ENCODE measurements at places on chromosomes 3 and 15. TPM values are rescaled to one million over a fixed set of nuclear protein-coding genes. Genes with fewer than 3 reads are reported as not detected.

- DNase-seq: no peak
These were observed 199.5 kb upstream of the TPRG1 start for GRCh38 chr3:188972310-188972709.

DNA sequence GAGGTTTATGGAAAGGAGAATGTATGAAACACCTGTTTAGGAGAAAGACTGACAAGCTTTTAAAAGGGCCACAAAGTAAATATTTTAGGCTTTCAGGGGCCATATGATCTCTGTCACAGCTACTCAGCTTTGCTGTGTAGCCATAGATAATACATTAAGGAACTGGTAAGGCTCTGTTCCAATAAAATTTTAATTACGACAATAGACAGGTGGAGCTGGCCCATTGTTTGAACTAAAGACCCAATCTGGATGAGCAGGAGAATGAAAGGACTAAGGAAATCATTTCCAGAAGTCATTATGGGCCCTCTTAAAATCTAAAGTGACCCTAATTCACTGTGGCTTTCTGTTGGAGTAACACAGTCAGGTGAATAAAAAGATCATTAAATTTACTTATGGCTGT lies 48.5 kb upstream of the SLC12A8 start:
- DNase-seq: no peak

Gene TMEM40
- not detected for total RNA-seq

Gene GOLIM4
- 45.2 TPM for total RNA-seq

Gene A4GNT
- total RNA-seq: not detected

Gene TMOD2
- total RNA-seq: 20.2 TPM

DNA sequence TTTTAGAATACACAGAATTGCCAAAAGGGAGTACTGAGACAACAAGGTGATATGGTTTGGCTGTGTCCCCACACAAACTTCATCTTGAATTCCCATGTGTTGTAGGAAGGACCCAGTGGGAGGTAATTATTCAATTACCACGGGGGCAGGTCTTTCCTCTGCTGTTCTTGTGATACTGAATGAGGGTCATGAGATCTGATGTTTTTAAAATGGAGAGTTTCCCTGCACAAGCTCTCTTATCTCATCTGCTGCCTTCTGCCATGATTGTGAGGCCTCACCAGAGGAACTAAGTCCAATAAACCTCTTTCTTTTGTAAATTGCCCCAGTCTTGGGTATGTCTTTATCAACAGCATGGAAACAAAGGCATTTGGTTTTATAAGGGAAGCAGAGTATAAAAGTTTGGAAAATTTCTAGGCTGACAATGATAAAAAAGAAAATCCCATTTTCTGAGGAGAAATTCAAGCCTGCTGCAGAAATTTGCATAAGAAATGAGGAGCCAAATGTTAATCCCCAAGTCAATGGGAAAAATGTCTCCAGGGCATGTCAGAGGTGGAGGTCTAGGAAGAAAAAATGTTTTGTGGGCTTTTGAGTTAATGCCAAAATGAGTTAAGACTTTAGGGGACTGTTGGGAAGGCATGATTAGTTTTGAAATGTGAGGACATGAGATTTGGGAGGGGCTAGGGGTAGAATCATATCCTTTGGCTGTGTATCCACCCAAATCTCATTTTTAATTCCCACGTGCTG lies 130.5 kb upstream of the THRB start:
- no peak for DNase-seq

Gene MFGE8
- 614 TPM for total RNA-seq
